Activated CD4-positive, alpha-beta T cell treated with anti-CD3 and anti-CD28 coated beads, Interleukin-2, Interleukin-6, amounts not matched to agents 100 ng/mL and 50 ng/mL, durations not matched to agents 16 hours and 8 hours (primary cell): ENCODE measurements at places on chromosomes 12 and 14.

- no peak for DNase-seq
These were observed 21.8 kb downstream of the ENTPD5 start for GRCh38 chr14:73997108-73997943.

- DNase-seq, result no peak
These were observed 196.0 kb upstream of the EEA1 start for GRCh38 chr12:93125126-93125525.

DNA sequence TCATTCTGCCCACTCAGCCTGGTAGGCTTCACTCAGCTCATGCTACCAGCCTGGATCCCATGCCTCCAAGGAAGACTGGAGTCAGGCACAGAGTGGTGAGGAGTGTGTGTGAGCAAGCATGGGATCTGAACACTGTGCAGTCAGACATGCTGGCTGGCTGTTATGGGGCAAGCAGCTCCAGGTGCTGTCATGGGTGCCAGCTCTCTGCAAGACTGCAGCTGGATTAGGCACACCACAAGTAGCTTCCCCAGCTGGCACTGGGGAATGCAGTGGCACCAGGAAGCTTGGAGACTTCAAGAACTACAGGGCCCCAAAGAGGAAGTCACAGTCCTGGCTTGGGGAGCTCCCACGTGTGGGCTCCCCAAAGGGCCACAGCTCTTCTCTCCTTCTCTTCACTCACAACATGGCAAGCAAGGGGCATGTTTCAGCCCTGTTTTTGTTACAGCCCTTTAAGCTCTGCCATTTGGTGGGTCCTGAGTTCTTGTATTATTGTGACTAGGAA, 202.5 kb downstream of the VRK1 start:
- no peak for DNase-seq

DNA sequence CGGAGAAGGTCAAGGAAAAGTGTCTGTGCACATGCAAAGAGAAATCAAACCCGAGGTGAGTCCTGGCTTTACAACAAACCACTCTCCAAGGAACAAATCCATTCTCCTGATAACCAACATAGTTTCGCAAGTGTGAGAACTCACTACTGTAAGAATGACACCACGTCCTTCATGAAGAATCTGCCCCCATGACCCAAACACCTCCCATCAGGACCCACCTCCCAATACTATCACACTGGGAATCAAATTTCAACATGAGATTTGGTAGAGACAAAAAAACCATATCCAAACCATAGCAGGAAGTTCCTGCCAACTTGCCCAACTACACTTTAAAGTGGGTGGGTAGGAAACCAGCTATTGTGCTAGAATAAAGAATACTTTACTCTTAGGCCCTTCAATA, 2.4 kb upstream of the ERC1 start:
- no peak for DNase-seq

- DNase-seq, result no peak
These were observed 70.3 kb downstream of the STON2 start for GRCh38 chr14:81329640-81330381.

DNA sequence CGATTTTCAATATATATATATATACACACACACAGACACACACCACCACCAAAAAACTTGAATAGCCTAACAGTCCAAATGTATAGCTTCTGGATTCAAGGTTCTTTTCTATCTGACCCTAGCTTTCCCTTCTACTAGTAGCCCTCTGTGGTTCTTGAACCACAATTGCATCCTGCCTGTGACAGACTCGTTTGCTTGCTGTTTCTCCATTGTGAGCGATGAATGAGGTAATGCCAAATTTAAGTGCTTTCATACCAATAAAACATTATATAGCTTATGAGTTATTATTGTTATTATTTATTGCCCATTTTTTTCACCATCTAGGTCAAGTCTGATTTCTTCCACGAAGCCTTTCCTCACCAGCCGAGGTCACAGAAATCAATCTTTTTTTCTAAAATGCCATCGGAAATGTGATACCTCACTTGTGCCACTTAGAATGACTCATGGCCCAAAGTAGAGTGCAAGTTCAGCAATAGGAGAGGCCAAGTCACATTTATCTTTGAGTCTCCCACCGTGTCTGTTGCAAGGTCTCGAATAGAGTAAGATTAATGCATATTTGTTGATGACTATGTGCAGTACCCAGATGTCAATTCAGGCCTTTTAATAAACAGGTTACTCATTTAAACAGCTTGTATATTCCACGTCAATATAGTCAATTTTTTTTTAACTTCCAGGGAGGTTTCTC, 1015.8 kb upstream of the SEL1L start:
- no peak for DNase-seq
